ENCODE measurements at places on chromosomes 2 and 18.

- DNase-seq = no peak
These were observed 211.1 kb downstream of the LRATD1 start for GRCh38 chr2:14843507-14844204.

DNA sequence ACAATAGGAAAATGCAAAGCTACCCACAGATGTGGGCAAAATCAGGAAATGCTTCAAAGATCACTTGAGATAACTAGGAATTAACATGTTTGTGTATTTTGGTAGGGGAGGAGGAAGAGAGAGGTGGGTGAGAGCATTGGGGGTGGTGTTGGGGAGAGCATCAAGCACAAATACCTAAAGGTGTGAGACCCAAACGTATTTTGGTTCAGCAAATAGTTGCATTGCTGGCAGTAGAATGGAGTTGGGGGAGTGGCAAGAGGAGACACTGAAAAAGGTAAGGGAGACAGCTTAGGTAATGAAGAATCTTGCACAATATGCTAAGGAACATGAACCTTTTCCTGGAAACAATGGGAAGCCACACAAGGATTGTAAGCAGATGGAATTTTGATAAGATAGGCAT is 1.5 kb upstream of the PELI1 start:
- no peak for DNase-seq

DNA sequence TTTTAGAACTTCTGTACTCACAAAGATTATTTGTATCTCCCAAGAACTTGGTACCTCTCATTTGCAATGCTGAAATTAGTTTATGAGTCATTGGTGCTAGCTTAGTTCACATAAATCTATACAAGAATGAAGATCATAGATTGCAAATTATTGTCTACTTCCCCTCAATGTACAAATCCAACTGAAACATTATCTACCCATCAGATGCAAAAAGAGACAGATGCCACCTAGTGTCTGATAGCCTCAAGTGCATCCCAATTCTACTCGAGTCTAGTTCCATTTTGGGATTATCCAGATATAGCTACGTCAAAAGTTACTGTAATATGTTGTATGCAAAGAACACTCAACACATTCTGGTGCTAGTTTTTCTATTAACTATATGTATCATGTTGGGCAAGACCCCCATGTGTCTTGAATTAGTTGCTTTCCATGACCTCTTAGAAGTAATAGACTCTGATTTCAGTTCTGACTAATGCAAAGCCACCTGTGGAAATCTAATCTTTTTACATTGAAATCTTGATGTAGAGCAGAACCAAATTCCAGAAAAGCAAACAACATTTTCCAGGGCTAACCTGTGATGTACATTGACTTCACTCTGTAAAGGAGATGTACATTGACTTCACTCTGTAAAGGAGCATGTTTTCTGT is 210.0 kb downstream of the RBM43 start:
- no peak for DNase-seq

GRCh38 chr18:49853436-49853835 is 40.1 kb upstream of the ACAA2 start:
- DNase-seq = no peak

DNA sequence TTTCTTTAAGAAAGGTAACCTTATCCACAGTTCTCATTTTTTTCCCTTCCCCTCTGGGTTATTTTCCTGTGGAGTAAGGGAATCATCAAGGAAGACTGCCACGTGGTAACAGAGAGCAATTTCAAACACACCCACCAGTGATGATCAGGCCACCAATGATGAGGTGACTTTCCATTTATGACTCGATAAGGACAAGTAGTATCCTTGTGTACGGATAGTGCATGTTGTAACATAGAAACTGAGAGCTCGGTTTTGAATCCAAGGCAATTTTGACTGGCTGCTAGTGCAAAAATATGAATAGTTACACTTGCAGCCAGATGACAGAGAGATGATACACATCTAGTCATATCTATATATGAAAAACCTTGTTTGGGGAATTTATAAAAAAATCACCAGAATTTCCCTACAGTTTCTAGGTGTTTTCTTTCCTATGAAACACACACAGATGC is 143.6 kb upstream of the TCF4 start:
- DNase-seq = no peak

DNA sequence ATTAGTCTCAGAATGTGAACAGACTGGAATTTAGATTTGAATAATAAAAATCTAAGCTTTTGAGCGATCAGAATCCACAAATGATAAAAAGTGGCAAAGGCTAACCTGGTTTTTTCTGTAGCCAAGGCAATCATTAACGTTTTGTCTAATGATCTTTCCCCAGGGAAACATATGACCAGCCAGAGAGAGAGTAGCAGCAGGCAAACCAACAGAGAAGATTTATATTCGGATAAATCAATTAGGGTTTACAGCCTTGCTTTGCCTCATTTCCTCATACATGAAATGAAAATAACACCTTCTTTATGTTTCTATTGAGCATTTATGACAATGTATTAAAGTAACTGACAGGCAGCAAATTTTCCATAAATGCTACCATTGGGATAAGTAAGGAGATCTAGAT is 14.5 kb downstream of the TIA1 start:
- no peak for DNase-seq

- no peak for DNase-seq
These were observed 139.7 kb downstream of the EHBP1 start for GRCh38 chr2:62845256-62845655.
